Cerebellar nuclear complex (tissue), 1 donor: ENCODE measurements at places on chromosomes 16 and 17.

DNA sequence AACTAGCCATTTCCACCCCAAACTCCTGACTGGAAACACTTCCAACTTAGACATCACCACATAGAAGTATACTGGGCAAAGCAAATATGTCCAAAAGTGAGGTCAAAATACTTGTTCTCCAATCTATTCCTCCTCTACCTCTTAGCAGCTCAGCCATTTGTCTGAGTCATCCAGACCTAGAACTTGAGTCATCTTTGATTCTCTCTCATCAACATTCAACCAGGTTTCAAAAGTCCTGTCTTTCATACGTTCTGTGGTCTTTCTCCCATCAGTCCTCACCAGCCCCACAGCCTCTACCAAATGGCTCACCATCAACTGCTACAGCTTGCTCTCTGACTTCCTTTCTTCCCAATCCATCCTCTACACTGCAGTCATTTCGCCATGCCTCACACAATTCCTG, 6.8 kb downstream of the ANKFY1 start:
- no peak for DNase-seq

DNA sequence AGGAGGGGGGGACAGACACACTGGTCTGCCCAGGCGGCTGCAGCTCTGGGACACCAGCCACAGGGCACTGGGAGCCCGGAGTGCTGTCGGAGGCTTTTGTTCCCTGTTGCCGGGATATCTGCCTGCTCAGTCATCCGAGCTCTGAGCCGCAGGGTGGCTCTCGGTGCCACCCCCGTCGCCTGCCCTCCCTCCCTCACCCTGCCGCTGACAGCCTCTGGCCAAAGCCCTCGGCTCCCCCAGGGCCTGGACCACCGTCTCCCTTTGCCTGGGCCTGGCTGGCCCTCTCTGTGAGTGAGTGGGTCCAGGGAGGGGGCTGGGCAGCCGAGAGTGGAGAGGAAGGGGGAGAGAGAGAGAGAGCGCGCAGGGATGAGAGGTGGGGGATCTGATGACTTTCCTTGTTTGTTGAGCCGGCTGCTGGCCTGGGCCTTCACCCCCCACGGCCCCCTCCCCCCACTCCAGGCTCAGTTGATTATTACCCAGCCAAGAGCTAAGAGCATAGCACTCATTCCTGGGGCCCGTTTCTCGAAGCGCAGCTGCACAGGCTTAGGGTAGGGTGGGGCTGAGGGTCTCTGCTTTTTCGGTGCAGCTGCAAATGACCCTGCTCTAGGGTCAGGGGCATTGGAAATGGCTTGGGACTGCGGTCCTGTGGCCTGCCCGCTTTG, 2.7 kb downstream of the FOXJ1 start:
- no peak for DNase-seq

GRCh38 chr17:40597556-40598300, 32.5 kb upstream of the CCR7 start:
- DNase-seq: no peak

DNA sequence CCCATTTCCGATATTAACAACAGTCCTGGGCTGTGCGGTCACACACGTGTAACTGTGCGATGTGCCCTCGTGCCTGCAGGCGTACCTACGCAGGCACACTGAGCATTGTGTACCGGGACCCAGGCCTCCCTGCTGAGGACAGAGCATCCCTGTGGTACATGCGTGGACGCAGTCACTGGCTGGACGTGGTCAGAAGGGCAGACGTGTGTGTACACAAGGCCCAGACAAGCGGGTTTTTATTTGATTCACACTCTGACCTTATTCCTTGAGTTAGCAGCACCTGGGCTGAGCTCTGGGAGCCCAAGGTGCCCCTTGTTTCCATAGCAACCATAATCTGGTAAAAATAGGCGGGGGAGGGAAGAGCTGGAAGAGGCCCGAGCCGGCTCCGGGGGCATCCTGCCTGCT, 19.5 kb downstream of the RAP1GAP2 start:
- no peak for DNase-seq

- no peak for DNase-seq
Measured at GRCh38 chr16:89009343-89010209, 32.6 kb upstream of the CBFA2T3 start.

DNA sequence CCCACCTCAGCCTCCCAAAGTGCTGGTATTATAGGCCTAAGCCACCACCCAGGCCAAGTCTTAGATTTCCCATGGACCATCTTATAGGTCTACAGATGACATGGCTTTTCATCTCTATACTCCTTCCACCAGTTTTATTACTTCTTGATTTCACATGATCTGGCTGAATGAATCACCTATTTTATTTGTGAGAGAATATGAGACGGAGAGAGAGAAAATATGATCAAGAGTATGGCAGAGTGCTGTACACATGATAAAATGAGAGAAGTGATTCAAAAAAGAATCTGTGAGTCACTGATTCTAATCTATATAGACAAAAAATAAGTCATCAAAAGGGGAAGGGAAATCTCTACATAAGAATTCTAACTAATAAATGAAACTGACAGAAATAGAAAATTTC, 13.7 kb downstream of the ACSM1 start:
- DNase-seq: no peak

- no peak for DNase-seq
Measured at GRCh38 chr17:36947922-36948716, 635 bp upstream of the AATF start.

DNA sequence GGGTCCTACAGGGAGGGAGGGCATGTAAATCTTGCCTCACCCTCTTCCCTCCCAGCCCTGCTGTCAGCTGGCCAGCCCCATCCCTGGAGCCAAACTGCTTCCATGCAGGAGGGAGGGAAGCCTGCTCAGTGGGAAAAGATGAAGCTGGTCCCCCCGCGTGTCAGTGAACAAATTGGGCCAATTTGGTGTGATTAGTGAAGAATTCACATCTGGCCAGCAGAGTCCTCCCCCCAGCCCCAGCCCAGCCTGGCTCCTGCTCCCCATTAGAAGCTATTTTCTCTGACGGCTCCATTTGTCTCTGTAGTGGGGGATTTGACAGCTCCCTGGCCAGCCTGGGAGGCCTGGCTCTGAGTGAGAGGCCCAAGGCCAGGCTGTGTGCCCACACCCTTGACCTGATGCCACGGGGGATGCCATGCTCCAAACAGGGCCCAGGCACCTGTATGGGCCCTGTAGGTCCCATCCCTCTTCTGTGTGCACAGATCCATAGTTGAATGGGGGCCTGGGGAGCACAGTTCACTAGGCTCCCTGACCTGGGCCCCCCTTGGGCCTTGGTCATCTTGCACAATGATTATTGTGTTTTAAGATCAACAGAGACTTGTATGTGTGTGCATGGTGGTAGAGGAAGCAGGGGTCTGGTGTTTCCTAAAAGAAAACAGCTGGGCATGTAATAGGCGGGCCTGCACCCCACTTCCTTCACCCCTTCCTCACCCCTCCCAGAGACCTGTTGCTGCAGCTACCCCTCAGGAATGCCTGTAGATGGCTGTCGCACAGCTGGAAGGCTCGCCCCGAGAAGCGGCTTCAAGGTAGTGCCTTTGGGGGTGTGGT, 50.7 kb upstream of the TAC4 start:
- DNase-seq: no peak

DNA sequence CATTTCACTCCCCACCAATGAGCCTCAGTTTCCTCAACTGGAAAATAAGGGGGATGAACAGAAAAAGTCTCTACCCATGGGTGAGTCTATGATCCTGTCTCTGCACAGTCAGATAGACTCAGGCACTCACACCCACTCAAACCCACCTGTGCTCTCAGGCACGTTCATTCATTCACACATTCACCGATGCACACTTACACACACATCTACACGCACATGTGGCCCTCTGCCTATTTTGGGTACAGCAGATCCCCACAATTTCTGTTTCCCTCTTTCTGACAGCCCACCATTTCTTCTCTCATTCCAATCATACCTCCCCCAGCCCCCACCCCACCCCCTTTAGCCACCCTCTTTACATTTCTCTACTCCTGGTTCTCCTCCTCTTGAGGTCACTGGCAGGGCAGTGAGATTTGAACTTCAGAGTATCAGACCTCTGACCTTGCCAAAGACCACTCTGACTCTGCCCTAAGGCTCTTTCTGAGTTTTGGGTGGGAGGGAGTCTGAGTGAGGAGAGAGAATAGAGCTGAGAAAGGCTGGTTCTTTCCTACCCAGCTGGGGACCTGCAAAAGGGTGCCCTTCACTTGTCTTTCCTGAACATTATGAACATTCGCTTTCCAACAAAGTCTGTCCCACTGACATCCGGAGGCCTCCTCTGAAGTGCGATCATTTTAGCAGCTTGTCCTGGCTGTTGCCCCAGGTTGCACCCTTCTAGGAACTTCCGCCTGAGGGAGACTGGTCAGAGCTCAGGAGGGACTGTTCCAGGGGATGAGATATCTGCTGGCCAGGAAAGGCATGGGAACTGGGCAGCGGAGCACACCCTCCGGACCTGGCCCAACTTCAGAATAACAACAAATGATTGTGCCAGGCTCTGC, 10.1 kb upstream of the COL1A1 start:
- no peak for DNase-seq

DNA sequence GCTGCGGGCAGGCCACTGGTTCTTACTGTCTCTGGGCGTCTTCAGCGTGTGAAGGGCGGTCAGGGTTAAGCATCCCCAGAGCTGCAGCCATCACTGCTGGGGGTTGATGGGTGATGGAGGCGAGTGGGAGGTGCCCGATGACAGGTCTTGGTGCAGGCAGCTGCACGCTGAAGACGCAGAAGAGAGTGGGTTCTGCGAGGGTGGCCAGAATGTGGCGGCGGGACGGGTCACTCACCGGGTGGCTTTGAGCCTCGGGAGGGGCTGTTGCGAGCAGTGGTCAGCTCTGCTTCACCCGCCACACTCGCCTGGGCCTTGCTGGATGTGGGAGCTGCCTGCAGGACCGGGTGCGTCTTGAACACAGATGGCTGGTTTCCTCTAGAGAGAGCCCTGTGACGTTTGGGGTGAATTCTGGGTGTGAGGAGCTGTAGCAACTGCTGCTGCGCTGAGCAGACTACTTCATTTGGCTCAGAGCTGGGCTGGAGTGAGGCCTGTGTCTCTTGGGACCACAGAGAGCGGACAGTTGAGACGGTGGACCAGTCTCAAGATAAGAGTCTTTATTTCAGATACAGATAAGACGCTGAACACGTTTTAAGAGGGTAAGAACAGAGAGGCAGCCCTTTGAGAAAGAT, 44.6 kb upstream of the ZNF750 start:
- DNase-seq: no peak

- no peak for DNase-seq
Measured at GRCh38 chr16:11151885-11152629, 103.9 kb downstream of the SOCS1 start.

DNA sequence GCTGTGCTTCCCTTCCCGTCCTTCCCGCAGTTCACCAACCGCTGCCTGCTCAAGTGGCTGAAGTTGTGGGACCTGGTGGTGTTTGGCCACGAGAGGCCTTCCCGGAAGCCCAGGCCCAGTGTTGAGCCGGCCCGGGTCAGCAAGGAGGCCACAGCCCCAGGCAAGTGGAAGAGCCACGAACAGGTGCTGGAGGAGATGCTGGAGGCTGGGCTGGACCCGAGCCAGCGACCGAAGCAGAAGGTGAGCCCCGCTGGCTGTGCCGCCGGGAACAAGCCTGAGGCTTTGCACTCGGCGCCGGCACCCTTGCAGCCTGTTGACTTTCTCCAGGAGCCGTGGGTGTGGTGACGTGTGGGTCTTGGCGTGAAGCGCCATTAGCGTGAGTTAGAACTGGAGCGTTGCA, 2.7 kb downstream of the CHTF18 start:
- DNase-seq: no peak

GRCh38 chr17:80115159-80115558, 13.8 kb downstream of the GAA start:
- no peak for DNase-seq

GRCh38 chr17:21357281-21357680, 18.9 kb upstream of the KCNJ12 start:
- no peak for DNase-seq

DNA sequence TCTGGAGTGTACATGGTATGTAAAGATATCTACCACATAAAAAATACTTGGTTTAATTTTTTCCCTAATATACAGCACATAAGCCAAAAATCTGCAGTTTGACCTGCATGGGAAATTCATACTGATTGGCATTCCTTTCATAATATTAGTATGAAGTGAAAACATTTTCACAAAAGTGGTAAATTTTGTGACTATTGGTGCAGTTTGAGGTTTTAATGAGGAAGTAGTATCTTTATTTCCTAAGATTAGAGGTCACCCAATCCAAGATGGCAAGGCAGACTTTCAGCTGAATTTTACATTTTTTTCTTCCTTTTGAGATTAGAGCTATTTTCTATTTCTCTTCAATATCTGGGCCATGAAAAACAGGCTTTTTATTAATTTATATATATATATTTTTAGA, 21.2 kb downstream of the METTL9 start:
- DNase-seq: no peak

GRCh38 chr17:48143629-48144028, 36.1 kb downstream of the SNX11 start:
- DNase-seq: no peak

DNA sequence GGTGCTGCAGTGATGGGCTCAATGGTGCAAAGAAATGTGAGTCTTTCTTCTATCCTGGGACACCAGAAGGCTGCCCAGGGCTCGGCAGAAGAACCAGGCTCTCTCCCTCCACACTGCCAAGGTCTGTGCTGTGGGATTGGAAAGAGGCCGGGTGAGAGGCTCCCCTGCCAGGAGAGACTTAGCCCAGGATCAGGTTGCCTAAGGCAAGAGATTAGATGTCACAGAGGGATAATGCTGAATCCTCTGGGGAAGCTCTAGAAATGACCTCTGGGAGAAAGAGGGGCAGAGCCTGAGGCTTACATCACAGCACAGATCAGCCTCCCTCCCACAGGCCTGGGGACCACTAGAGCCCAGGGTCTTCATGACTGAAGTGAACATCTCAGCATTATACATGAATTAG, 5.7 kb upstream of the DOC2B start:
- no peak for DNase-seq

DNA sequence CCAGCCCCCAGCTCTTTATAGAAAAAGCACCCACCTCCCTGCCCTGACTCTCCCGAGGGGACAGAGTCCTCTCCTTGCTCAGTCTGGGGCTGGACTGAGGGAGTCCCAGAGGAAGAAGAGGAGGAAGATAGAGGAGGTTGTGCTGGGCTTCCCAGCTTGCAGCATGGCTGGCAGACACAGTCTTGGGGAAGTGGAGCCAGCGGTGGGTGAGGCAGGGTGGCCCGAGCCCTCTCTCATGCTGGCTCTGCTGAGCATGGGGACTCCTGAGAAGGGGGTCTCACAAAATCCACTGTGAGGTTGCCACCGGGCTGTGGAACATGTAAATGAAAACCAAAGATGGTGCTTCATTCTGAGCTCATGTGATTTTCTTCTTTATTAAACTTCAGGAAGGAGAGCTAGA, 398.5 kb downstream of the SLC39A11 start:
- DNase-seq: no peak

DNA sequence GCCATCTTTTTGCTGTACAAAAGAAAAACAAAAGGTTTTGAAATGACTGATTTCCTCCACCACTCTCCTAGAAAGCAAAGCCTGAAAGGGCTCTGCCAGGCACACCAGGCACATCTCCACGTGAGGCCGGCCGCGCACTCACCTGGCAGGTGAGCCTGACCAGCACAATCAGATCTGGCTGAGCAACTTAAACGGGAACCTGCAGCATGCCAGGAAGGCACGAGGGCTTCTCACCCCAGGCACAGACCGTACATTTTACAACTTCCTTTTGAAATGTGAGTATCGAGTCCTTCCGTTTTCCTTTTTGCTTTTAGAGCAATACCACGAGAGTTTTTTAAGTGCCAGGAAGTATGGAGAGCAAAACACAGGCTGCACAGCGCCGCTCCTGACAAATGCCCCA, 22.5 kb downstream of the SLC38A10 start:
- DNase-seq: no peak
